Type B pancreatic cell (in vitro differentiated cells): ENCODE measurements at places on chromosomes 7 and 10. TPM values are rescaled to one million over a fixed set of nuclear protein-coding genes. Genes with fewer than 3 reads are reported as not detected.

DNA sequence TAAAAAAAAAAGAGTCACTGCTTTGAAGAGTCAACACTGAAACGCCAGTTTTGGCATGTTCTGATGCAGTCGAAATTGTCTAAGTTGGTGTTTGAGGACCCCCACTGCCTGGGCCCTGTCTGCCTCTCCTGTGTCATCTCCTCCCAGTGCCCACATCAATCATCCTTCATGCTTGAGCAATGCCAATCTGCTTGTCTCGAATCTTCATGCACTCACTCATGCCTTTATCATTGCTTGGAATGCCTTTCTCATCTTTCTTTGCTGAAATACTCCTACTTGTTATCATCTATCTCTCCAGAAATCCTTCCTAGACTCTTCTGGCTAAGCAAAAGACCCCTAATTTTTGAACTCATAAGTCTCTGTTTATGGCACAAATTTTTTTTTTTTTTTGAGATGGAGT lies 42.1 kb upstream of the PLPP4 start:
- DNase-seq = no peak

DNA sequence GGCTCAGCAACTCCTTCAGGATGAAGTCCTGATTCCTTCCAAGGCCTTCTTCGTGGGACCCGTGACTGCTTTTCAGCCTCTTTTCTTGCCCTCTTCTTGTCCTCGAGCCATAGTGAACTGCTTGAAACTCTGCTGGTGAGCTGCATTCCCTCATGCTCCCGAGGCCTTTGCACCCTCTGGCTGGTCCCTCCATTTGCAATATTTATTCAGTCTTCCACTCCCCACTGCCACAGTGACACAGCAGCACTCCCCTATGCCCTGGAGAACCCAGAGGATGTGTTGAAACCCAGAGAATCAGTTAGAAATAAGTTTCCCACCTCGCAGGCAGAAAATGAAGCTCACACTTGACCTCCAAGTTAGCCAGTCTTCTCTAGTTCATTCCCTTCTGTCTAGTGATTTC lies 22.3 kb upstream of the GAD2 start:
- no peak for DNase-seq

DNA sequence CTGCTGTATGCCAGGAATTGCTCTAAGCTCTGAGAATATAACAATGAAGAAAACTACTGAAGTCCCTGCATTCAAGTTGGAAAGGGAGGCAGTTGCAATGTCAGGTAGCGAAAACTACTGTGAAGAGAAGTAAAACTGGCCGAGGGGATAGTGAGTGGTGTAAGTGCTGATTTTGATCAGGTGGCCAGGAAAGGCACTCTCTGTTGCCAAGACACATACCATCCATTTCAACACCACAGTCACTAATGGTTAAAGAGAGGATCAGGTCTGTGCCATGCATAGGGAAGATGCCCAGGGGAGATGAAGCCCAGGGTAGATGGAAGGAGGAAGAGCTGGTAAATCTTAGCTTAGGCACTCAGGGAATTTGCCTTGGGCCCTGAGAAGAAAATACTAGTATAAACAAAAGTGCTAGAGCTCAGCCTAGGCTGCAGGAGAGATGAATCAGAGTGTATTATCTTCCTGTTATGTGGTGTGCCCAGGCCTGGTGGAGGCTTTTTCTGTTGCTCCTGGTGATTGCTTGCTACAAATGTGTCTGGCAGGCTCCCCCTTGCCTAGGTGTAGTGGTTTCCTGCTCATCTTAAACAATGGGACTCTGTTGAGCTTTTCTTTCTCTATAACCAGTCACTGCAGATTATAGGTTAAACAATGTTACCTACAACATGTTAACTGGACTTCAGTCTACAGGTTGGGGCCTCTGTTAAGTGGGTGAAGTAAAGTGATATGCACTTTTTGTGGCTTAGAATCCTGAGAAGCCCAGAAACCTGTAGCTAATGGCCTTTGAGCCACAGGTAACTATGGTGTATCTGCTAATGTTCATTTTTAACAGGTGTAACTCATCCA lies 125.5 kb downstream of the LRRC4 start:
- DNase-seq = no peak

DNA sequence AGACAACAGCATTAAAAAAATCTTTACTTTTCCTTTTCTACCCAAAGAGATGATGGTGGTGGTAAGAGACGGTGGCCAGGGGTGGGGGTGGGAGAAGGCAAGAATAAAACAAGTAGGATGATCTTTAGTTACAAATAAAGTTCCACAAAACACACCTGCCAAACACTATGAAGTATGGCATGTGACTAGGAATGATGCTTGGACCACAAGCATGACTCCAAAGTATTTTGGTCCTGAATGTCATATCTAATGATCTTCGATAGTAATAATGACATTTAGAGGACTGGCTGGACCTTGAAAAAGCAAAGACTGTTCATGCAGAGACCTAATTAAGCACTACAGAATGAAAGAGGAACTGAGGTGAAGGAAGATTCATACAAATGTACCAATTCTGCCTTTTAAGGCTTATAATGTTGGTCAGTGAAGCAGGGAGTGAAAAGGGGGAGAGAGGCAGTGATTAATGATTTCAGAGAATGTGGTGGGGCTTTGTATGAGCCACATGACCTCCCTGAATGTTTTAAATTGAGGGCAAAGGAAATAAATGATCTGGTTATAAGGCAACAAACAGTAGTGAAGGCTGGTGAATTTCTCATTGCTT lies 29.6 kb upstream of the DKK1 start:
- no peak for DNase-seq

- DNase-seq = no peak
Observed at GRCh38 chr7:69956541-69956940, 358.3 kb downstream of the AUTS2 start.

DNA sequence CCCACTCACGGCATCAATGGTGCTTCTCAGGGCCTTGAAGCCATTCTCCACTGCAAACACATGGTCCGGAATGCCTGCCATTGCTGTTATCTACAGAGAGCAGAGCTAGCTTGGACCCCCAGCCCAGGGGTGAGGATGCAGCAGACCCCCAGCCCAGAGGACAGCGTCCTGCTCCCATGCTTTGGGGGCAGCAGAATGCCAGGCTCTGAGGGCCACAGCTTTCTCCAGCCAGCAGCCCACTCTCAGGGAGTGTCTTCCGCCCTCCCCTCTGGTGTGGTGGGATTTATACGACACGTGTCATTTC lies 48.1 kb upstream of the MSMB start:
- DNase-seq = no peak

GRCh38 chr10:20369863-20370736 lies 527.0 kb downstream of the NEBL start:
- DNase-seq = no peak

- DNase-seq = no peak
Observed at GRCh38 chr10:107718864-107719263, 554.4 kb upstream of the SORCS1 start.

GRCh38 chr7:35909870-35910357 lies 109.1 kb downstream of the SEPTIN7 start:
- DNase-seq = no peak

- DNase-seq = no peak
Observed at GRCh38 chr7:149007611-149008010, 20.7 kb downstream of the PDIA4 start.

DNA sequence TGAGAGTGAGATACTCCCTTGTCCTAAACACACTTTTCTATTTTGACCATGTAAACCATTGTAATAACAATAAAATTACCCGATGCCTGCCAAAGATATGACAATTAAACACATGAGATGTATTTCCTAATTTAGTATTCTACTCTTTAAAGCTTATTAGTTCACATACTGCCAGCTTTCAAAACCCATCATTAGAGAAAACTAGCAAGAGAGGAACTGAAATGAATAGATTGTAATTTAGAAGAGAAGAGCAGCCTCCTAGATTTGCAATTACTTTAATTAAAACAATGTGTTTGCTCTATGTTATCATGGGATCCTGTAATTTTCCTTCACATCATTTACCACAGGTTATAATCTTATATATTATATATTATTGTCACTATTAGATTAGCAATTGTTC lies 428.2 kb downstream of the THSD7A start:
- DNase-seq = no peak

DNA sequence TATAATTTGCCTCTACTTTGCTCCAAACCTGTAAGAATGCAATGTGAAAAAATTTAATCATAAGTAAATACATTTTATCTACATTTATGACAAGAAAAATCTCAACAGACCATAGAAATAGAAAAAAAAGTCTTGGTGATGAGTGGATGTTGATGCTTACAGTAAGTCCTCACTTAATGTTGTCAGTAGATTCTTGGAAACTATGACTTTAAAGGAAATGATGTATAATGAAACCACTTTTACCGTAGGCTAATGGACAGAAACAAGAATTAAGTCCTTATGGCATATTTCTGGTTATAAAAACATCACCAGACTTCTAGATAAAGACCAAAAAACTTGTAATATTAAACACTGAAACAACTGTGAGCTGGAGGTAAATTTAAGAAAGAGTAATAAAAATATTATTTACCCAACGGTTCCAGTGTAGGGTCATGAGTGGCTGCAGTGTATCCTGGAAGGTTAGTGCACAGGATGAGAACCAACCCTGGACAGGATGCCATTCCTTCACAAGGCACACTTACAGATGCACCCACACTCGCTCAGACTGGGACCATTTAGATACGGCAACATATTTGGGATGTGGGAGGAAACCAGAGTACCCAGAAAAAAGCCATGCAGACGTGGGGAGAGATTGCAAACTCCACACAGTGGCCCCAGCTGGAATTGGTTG lies 76.3 kb downstream of the GLCCI1 start:
- DNase-seq = no peak

GRCh38 chr10:130453036-130453720 lies 317.0 kb downstream of the GLRX3 start:
- peak; percentile 62 for DNase-seq

GRCh38 chr7:129740574-129741410 lies 129.3 kb downstream of the NRF1 start:
- DNase-seq = no peak

GRCh38 chr7:982511-983003 lies 424 bp upstream of the CYP2W1 start:
- DNase-seq = no peak

Gene TCAF1
- total RNA-seq = 50.0 and 71.2 TPM in 2 replicates

Gene WNT8B
- 0.29 and 0.68 TPM in 2 replicates for total RNA-seq

Gene EBF3
- 0.81 and 26.1 TPM in 2 replicates for total RNA-seq

Gene C10orf67
- total RNA-seq = 0.12 and 0.17 TPM in 2 replicates

Gene NXPH1
- total RNA-seq = 0.29 and 0.33 TPM in 2 replicates

Gene UTF1
- total RNA-seq = not detected in 2 replicates

Gene HIBADH
- total RNA-seq = 34.4 and 37.1 TPM in 2 replicates

Gene ACTR3C
- total RNA-seq = 4.8 and 8.7 TPM in 2 replicates

Gene ASAH2
- 5.1 and 5.4 TPM in 2 replicates for total RNA-seq
